ENCODE measurements at places on chromosomes 2 and 18.
A peak's percentile ranks its signal among the peaks of the same experiment; 100 is the strongest.

- DNase-seq = no peak
These were observed 6.7 kb downstream of the PELI1 start for GRCh38 chr2:64137567-64137966.

DNA sequence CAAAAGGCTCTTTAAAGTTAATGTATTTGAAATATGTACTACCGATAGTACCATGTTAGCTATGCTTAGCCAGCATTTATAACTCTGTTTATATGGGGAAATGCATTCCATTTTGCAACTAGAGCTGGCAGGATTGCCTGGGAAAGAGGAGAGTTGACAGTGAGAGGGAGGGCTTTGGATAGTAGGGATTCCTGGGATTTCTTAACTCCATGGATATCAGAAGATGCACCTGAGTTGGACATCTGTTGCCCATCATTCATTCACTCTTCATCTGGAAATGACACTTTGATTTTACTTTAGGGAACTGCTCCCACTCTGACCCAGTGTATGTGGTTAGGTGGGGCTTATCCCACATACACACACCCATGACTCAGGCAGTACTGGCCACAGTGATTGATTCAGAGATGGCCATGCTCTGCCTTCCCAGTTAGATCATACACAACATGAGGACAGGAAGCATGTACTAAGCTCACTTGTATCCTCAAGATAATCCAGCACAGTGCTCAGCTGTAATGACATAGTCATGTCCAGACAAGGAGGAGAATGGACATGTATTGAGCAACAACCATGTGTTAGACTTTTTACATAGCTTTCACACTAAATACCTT is 248.8 kb downstream of the MREG start:
- no peak for DNase-seq

DNA sequence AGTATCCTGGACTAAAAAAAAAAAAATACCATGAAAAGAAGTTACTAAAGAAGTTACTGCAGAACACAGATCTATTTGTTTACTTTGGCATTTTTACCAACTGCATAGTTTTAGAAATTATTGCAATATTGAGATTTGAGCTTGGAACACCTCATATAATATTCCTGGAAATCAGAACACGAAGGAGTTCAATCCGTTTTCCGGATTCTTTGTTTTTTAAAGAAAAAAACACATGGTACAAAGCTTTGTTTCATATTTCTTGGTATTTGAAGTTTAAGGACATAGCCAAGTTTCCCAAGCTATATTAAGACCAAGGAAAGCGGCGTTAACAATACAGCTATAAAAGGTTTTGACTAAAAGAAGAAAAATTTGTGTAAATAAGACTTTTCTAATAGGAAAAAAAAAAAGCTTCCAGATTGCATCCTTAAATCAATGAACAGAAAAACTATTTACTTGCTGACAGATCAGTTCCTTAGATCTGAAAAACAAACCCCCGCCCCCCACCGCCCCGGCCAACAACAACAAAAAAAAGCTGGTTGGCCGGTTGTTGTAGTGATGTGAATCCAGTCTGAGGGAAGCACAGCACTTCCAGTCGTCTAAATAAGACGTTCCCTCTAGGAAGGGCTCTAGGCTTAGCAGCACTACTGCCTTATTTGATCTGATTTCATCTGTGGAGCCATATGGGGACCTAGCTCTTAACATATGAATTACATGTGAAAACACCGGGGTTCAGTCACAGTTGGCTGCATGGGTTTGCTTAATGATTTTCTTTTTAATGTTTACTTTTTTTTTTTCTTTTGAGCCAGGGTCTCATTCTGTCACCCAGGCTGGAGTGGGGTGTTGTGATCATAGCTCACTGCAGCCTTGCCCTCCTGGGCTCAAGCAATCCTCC is 2.5 kb upstream of the RHOB start:
- no peak for DNase-seq

DNA sequence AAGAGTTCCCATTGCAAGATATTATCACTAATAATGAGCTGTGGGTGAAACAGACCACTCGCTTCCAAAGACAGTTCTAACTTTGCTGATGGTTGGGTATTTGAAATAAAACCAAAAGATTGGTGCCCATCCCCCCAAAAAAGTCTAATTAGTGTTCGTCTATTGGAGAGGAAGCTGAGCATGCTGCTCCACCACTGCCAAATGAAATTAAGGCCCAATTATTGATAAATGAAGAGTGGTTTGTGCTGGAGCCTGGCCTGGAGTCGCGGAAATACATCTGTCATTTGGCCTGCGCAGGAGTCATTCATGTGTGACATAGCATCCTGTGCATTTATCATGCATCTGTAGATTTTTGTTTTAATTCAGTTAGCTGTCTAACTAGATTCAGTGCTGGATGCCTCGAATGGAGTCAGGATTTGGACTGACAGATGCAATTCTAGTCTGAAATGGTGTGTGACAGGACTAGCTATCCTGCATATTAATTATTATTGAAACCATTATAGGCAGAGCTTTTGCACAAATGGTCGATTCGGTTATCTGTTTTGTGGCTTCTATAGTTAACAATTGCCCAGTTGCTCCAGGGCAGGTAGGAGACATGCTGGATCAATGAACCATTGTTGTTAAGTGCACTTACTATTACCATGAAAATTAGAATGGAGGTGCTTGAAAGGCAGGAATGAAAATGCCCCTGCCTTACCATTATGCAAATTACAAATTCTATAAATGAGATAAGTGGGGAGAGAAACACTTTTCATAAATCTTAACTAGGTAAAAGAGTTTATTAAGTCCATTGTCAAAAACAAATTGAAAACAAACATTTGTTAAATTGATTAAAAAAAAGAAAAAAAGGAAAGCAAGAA is 450.4 kb upstream of the TCF4 start:
- DNase-seq = no peak

- DNase-seq = no peak
These were observed 246.8 kb downstream of the KCNS3 start for GRCh38 chr2:18125303-18125702.

GRCh38 chr2:44715671-44716081 is 225.8 kb upstream of the SIX3 start:
- no peak for DNase-seq

GRCh38 chr2:12616456-12617156 is 100.1 kb upstream of the TRIB2 start:
- no peak for DNase-seq

DNA sequence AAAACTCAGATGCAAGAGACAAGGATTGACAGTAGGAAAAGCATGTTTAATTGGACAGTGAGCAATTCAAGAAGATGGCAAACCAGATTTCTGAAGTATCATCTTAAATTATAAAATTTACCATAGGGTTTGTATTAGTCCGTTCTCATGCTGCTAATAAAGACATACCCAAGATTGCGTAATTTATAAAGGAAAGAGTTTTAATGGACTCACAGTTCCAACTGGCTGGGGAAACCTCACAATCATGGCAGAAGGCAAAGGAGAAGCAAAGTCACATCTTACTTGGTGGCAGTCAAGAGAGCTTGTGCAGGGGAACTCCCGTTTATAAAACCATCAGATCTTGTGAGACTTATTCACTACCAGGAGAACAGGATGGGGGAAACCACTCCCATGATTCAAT is 24.0 kb upstream of the NOL4 start:
- no peak for DNase-seq

GRCh38 chr18:60082790-60083189 is 183.0 kb downstream of the PMAIP1 start:
- no peak for DNase-seq

DNA sequence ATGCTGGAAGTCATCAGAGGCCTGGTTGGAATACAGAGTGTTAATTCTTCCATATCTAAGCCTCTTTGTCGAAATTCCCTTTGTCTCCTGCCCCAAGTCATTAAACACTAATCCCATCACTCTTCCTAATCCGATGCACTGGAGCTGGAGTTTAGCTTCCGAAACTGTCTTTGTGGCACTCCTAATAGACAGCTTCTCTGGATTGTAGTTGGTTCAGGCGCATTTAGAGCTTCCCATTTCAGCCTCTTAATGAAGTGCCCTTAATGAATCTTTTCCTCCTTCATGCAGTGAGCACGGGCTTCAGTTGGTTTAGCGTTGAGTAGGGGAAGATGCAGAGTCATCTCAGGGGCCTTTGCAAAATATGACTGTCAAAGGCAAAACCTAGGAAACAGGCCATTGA is 72.2 kb upstream of the MEIS1 start:
- DNase-seq = no peak

DNA sequence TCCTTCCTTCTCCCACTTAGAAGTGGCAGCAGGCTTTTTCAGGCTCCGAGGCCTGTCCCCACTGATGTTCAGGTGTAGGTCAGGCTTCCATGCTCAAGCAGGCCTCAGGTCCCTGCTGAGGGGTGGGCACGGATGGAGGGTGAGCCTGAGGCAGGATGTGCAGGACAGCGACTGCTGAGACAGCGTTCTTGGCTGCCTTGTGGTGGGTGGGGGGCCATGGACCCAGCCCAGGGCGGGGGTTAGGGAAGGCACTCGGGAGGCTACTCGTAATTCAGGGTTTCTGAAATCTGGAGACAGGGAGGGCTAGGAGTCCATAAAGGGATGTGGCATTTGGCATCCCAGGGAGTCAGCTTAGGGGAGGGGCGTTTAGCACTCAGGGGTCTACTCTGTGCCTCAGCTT is 30.3 kb downstream of the COLEC11 start:
- no peak for DNase-seq

DNA sequence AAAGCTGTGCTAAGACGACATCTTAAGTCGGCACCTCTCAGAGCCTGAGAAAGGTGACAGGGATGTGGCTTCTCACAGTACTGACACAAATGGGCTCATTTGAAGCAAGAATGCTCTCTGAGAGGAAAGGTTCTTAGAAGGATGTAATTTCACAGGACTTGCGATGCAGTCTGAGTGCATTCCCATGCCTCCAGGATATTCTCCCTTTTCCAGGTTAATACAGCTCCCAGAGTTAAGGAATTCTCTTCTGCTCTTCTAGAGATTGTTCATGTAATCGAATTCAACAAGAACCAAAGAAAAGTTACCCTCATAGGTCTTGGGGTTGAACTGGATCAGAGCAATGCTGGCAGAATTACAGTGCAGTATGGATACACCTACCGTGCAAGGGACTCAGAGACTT is 131.0 kb downstream of the GALR1 start:
- DNase-seq = no peak

DNA sequence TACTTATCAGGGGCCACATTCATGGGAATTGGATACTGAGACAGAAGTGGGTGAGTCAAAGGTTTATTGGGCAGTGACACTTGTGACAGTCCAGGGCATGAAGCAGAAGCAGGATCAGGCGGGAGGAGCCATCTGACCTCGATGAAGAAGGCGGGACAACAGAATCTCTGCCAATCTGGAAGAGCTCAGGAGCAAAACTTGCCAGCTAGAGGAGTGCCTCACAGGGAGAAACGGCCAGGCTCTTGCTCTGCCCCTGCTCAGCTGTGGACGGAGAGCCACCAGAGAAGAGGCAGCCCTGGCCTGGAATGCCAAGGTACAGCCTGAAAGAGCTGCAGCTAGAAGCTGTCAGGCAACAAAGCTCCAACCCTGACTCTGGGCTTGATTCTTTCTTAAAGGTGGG is 16.9 kb downstream of the DAW1 start:
- no peak for DNase-seq

DNA sequence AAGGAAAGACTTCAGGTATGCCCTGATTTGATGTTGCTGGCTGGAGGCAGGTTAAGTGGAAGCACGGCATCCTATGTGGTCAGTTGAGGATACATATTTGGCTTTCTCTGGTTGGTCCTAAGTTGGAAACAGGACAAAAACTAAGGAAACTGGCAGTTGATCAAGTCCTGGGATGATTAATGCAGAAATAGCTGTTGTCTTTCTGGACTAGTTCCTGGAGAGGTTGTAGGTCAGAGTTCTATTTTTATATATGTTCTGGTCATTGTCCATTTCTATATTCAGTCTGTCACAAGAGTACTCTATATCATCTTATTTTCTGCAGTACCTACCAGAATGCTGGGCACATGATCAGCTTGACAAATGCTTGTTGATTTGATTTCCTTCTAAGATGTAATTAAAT is 4.0 kb upstream of the SLC35F5 start:
- DNase-seq = no peak

- DNase-seq = no peak
These were observed 37.0 kb downstream of the ZC3H8 start for GRCh38 chr2:112217854-112218253.

DNA sequence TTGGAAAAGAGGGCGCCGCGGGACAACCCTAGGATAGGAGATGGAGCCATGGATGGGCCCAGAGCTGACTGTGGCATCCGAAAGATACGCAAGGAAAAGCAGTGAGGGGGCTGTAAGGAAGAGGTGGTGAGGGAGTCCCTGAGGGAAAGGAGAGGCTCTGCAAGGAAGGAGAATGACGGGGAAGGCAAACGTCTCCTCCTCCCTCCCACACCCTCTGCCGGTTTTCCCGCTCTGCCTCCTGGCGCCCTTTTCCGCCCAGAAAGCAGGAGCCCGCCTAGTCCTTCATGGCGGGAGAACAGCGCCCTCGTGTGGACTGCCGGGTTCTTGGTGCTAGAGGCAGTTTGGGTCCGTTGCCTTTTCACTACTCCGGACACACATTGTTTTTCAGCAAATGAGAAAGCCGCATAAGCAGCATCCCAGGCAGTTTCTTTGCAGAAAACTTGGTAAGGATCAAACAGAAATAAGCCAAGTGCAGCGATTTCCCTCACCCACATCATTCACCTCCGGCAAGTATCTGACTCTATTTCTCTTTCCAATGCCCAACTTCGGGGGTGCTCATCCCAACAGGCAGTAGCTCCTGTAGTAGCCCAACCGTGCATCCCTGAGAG is 200.4 kb downstream of the INO80D start:
- DNase-seq = peak; percentile 36

DNA sequence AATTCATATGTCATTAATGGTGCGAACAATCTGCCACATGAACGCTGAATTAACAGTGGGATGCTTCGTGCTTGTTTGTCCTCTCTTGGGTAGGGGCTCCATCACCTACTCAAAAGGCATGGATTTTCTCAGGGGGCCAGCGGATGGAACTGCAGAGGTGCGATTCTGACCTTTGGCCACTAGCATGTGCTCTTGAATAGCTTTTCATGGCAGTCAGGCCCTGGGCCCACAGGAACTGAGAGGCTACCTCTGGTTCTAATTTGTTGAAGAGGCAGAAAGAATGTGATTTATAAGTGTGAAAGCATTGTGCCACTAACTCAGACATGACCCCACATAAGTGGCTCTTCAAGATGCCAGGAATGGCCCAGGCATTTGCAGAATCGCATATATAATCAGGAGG is 283.2 kb downstream of the INSIG2 start:
- DNase-seq = no peak
